Stimulated activated CD8-positive, alpha-beta memory T cell treated with anti-CD3 and anti-CD28 coated beads, Interleukin-2, amount 100 ng/mL, for 1 hour (primary cell): ENCODE measurements at places on chromosomes 16 and 17.

DNA sequence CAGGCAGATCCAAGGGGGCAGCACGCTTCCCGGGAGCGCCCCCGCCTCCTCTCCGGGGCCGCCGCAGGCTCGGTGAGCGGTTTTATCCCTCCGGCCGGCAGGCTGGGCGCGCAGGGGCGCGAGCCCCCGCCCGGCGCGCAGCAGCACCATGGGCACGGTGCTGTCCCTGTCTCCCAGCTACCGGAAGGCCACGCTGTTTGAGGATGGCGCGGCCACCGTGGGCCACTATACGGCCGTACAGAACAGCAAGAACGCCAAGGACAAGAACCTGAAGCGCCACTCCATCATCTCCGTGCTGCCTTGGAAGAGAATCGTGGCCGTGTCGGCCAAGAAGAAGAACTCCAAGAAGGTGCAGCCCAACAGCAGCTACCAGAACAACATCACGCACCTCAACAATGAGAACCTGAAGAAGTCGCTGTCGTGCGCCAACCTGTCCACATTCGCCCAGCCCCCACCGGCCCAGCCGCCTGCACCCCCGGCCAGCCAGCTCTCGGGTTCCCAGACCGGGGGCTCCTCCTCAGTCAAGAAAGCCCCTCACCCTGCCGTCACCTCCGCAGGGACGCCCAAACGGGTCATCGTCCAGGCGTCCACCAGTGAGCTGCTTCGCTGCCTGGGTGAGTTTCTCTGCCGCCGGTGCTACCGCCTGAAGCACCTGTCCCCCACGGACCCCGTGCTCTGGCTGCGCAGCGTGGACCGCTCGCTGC lies 832 bp downstream of the CDK5R1 start:
- no peak for DNase-seq

- DNase-seq = no peak
These were observed 6.9 kb downstream of the MIEF2 start for GRCh38 chr17:18267366-18267765.

DNA sequence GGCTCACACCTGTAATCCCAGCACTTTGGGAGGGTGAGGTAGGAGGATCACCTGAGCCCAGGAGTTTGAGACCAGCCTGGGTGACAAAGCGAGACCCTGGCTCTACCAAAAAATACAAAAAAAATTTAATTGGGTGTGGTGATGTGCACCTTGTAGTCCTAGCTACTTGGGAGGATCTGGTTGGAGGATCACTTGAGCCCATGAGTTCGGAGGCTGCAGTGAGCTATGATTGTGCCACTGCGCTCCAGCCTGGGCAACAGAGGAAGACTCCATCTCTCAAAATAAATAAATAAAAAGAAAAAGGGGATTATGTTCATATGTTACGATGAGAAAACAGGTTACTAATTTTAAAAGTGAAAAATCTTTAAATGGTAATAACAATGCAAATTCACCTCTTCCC lies 996 bp downstream of the MLKL start:
- DNase-seq = no peak

DNA sequence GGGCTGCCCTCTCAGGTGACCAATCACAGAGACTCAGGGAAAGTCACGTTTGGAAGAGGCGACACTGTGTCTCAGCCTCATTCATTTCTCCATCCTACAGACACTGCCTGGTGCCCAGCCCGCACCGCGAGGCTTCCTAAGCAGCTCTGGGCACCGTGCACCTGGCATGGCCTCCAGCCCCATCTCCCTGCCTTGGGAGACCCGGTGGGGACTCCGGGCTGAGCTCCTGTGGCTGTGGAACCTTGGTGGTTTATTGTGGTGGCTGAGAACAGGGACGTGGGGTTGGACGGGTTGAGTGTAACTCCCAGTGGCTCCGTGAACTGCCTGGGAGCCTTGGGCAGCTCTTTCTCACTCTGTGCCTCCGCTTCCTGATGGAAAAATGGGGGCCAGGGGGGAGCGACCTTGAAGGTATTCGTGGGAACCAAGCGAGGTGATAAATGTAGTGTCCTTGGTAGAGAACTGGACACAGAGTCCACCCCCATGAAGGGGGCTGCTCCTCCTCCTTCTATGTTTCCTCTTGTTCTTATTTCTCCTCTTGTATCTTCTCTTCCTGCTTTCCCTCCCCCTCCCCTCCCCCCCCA lies 215.4 kb downstream of the SEC14L1 start:
- DNase-seq = no peak

DNA sequence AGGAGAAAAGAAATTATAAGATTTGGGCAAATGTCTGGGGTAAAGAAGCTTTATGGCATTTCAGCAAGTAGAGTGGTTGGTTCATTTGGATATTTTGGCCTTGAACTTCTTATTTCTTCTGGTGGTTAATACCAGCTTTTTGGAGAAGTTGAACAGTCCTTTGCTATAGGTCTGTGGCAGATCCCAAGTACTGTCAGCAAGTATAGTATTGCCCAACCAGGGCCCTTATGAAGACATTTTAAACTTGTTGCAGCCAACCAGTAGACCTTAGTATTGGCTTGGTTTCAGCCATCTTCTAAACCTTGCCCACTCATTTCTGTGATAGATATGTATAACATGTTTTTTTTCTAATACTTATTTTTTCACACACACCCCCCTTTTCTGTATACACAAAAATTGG lies 2.2 kb downstream of the SP2 start:
- DNase-seq = no peak

GRCh38 chr16:83520596-83520995 lies 287.2 kb upstream of the HSBP1 start:
- no peak for DNase-seq

DNA sequence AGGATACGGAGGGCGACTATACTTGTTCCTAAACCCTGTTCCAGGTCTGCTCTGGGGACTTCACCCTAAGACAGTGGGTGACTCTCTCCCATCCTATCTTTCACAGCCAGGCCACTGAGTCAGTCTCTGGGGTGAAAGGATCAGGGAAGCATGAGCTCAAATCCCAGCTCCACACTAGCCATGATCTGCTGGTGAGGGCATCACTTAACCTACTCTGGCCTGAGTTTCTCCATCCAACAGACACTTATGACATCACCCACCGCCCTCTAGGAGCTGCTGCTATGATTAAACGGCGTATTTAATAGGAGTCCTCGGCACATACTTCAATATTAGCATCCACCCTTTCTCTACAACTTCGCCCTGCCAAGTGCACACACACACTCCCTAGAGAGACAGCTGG lies 10.1 kb downstream of the GAST start:
- no peak for DNase-seq

DNA sequence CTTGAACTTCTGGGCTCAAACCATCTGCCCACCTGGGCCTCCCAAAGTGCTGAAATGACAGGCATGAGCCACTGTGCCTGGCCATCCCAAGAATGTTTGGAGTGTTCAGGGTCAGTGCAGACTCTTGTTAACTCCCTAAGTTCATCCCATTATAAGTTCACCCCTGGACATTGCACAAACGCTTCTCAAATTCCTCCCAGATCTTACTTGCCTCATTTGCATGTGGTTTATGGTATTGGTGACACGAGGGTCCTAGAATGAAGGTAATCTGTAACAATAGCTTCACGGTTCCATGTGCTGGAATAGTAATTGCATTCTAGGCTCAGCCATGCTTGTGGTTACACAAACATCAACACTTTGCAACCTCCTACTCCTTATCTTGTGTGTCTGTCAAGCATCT lies 5.0 kb upstream of the CCDC42 start:
- DNase-seq = no peak

DNA sequence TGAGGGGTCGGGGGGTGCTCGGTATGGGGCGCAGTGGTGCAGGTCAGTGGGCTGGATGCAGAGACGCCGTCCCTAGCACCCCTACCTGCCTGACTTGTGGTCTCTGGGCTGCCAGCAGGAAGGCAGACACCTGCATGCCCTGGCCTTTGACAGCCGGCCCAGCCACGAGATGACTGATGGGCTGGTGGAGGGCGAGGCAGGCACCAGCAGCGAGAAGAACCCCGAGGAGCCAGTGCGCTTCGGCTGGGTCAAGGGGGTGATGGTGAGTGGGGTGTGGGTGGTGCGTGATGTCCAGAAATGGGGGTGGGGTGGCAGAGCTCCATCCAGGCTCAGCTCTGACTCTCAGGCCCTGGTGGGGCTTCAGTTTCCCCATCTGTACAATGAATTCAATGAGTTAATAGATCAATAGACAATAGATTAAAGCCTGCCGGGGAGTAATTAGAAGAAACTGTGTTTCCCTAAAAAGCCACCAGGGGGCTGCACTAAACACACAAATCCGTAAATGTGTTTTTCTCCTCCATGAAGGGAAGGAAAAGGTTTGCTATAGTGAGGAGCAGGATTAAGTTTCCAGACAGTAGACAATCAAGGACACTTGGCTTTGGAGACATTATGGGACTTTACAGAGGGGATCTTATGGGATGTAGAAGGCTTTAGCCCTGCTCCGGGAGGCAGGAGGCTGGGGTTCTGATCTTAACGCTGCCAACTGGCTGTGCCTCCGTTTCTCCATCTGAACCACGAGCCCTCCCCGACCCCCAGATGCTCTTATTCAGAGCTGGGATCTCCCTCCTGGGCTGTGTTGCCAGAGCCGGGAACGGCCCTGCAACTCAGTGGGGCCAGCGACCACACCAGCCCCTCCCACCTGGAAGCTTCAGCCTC lies 2.2 kb downstream of the SLC12A3 start:
- DNase-seq = peak; percentile 18

- no peak for DNase-seq
These were observed 140.6 kb downstream of the VPS53 start for GRCh38 chr17:574061-574460.
